Urinary bladder (tissue), 4 donors: ENCODE measurements at places on chromosomes 7 and 10. TPM values are rescaled to one million over a fixed set of nuclear protein-coding genes. Genes with fewer than 3 reads are reported as not detected.

DNA sequence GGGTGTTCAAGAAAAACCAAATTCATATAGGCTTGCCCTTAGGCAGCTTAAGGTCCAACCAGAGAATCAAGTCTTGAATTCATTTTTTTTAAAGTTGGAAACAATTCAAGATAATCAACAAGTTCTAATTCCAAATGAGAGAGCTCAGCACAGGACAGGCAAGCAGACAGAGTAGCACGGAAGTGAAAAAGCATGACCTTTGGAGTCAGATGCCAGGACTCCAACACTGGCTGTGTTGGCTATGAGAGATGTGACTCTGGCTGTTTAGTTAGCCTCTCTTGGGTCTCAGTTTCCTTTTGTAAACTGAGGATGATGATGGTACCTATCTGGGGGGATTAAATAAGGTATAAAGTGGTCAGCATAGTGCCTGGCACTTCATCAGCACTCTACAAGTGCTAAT, 49.3 kb downstream of the FBXW4 start:
- DNase-seq = no peak

DNA sequence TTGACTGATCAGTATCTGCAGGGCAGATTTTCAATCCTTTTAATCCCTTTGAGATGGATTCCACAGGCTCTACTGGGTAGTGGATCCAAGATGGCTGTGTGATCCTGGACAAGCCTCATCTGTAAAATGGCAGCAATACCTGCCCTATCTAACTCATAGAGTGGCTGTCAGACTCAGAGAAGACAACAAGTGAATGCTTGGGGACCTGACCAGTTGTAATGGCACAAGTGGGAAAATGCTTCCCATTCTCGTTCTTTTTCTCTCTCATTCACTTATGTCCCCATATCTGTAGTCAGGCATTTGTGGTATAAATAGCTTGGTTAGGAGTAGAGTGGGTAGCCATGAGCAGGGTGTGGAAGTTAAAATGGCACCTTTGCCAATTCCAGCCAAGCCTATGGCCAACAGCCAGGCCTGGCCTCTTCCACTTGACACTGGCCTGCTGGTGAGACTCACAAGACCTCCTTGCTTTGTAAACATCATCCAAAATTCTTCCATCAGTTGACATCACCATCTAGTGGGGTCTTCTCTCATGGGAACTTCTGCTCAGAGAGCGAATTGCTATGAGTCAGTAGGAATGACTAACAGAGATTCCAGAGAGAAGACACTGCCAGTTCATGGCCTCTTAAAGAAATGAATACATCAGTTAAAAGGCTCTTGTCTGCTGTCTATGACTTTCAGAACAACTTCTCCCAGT, 150.1 kb downstream of the PLPP4 start:
- no peak for DNase-seq

DNA sequence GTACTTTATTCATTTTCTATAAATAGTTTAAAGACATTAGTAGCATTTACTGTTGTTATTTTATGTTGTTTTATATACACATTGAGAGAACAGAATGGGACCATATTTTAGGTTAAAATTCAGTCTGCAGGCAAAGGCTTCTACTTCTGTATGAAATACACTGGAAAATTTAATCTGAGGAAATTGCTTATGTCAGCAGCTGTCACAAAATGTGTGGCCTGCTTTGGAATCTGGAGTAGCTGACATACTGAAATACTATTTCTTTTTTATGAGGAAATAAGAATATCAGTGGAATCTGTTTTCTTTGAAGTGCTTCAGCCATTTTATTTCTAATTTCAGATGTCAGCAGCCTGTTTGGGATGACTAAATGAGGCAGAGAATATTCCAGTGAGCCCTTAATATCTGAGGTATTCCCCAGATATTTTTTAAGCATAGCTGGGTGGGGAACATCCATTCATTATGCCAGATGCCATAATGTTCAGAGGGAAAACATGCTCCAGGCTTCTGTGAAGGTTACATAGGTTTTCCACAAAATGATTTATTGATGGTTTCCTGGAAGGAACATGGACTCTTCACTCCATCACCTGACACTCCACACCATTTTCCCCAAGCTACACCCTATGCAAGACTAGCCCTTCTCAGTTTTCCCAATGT, 267.1 kb downstream of the ARL4A start:
- DNase-seq = no peak

- no peak for DNase-seq
Observed at GRCh38 chr7:130379532-130379920, 768 bp upstream of the CPA1 start.

DNA sequence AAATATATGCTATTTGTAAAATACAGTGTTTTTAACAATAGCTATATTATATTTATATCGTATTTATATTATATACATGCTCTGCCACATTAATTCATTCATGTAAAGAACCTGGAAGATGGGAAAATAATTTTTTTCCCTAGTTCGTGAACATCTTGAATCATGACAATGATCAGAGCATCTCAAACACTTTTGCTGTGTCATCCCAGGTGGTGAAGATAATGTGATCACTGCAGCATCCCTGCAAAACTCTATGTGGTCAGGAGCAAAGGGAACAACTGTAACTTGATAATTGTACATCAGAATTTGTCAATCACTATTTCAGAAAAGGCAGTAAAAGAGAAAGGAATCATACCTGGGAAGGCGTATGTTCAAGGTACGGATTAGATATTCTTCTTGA, 39.3 kb downstream of the RAPGEF5 start:
- no peak for DNase-seq

GRCh38 chr7:41731493-41732435, 28.9 kb upstream of the INHBA start:
- no peak for DNase-seq

- no peak for DNase-seq
Observed at GRCh38 chr7:132213583-132213982, 362.7 kb downstream of the PLXNA4 start.

DNA sequence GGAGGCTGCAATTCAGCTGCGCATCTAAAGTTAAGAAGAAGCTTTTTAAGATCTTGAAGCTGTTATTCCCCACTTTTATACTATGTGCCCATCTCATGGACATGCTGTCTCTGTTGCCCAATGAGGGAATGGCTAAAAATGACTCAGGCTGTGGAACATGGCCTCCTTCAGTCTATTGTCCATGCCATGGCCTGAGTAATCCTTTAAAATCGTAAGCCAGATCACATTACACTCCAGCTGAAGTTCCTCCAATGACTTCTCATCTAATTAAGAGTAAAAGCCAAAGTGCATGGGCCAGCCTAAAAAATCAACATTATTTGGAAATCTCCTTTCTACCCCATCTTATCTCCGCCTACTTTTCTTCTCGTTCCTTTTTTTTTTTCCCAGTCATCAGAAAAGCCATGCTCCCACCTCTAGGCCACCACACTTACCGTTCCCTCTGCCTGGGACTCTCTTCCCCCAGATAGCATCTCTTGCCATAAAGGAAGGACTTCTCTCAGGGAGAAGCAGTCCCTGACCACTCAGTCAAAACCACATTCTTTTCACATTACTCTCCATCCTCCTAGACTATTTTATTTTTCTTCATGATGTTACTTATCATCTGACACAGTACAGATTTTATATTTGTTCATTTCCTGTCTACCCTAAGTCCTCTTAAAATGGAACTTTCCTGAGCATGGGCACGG, 337.4 kb downstream of the PRPF18 start:
- no peak for DNase-seq

GRCh38 chr10:114664127-114664526, 6.1 kb upstream of the ABLIM1 start:
- no peak for DNase-seq

- DNase-seq = no peak
Observed at GRCh38 chr7:92629779-92630178, 39.6 kb upstream of the FAM133B start.

DNA sequence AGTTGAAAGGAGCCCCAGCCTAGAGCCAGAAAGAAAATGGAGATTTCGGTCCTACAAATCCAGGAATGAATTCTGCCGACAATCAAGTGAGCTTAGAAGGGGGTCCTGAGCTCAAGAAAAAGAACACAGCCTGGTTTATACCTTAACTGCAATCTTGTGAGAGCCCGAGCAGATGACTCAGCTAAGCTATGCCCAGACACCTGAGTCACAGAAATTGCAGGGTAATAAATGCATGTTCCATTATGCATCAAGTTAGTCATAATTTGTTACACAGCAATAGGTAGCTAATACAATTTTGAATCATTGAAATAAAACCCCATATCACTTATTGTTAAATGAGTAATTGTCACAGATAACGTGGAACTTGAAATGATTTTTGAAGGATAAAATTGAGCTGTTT, 111.8 kb upstream of the FOXP2 start:
- no peak for DNase-seq

- DNase-seq = no peak
Observed at GRCh38 chr10:110558041-110558440, 9.5 kb upstream of the SMC3 start.

GRCh38 chr7:2632733-2633537, 1.1 kb downstream of the TTYH3 start:
- DNase-seq = peak; percentile 69

DNA sequence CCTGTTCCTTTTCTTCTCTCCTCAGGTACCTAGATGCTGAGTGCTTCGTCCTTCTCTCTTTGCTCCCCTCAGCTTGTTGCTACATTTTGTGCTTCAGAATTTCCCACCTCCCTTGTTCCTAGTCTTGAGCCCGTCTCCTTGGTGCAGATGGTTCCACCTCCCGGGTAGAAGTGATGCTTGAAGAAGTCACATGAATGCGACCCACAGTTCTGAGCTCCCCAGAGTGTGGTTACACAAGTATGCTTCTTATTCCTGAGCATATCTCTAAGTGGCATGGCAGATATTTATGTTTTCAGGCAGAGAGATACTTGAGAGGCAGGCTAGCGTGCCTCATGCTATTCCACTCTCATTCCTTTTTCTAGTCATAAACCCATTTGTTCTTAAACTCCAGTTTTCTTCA, 34.0 kb downstream of the INPP5F start:
- no peak for DNase-seq

GRCh38 chr10:90326498-90327267, 531.2 kb downstream of the HTR7 start:
- DNase-seq = no peak

DNA sequence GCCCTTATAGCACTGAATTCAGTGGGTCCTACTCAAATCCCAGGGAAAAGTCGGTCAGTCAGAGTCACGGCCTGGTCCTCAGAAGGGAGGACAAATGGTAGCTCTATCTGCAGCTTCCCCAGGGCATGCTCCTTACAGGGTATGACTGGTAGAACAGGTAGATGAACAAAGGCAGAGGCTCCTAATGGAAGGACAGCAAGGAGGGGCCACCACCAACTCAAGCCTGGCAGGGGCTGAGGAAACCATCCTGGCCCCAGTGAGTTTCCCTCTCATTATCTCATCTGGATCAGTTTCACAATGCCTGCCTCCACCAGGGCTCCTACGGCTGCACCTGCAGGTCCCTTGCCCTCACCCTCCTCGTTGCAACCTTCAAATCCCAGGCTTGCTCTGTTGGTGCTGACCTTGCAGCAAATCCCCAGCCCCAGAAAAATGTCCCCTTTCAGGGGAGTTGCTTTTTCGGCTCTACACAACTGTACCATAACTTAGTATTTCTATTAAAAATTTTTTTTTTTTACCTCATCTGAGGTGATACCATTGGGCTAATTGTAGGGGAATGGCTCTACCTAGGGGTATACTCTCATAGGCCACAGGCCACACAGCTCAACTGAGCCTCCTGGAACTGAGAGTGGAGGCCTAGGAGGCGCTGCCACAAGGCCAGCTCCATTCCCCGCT, 2.4 kb upstream of the MYO1G start:
- no peak for DNase-seq

GRCh38 chr10:46538717-46539426, 17.6 kb downstream of the GPRIN2 start:
- no peak for DNase-seq

GRCh38 chr10:8181496-8182157, 127.1 kb downstream of the GATA3 start:
- no peak for DNase-seq

DNA sequence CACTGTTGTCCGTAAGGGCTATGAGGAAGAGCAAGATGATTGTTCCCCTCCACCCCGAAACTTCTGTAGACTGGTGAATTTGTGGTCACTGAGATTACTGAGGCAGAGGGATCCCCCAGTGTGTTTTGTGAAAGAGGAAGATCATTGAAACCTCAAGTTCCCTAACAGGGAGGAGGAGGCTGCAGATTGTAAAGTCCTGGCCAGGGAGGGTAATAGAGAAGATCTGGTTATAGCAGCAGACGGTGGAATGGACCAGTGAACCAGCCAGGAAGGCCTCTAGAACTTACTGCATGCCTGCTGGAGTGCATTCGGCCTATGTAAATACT, 31.1 kb downstream of the LMTK2 start:
- DNase-seq = no peak

MYL7 gene
- 2.7 TPM for total RNA-seq

OR9A2 gene
- total RNA-seq = 1.1 TPM

SDK1 gene
- 15.1 TPM for total RNA-seq

ENTPD1 gene
- total RNA-seq = 85.3 TPM

CALML3 gene
- not detected for total RNA-seq
